Stimulated activated CD4-positive, alpha-beta T cell treated with anti-CD3 and anti-CD28 coated beads, Interleukin-2, amount 100 ng/mL, for 48 hours (primary cell): ENCODE measurements at places on chromosomes 2 and 18.

DNA sequence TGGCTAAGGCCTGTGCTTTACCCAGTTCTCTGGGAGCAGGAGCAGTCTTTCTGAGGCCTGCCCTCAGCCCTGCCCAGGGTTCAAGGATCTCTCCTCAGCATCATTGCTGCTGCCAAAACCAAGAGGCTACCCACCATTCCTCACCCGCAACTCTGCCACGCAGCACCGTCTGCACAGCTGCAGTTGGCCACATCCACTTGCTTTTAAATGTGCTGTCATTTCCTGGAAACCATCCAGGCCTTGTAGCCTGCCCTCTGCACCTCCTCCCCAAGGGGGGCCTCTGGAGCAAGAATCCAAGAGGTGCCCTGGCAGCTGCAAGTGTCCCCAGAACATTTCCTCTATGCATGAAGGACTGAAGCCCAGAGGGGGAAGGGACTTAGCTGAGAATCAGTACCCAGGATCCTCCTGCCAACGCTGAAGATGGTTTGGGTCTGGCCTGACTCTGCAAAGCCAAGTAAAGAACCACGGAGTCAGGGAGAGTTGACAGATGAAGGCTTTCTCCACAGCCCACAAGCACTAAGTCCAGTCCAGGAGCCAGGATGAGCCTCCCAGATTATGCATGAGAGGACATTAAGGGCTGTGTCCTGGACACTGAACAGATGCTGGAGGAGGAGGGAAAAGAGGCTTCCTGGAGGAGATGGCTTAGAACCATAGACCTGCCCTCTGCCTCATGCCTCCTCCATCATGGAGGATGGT lies 14.9 kb downstream of the EMX1 start:
- no peak for DNase-seq

- DNase-seq: no peak
These were observed 73.9 kb downstream of the PIAS2 start for GRCh38 chr18:46843372-46843771.

DNA sequence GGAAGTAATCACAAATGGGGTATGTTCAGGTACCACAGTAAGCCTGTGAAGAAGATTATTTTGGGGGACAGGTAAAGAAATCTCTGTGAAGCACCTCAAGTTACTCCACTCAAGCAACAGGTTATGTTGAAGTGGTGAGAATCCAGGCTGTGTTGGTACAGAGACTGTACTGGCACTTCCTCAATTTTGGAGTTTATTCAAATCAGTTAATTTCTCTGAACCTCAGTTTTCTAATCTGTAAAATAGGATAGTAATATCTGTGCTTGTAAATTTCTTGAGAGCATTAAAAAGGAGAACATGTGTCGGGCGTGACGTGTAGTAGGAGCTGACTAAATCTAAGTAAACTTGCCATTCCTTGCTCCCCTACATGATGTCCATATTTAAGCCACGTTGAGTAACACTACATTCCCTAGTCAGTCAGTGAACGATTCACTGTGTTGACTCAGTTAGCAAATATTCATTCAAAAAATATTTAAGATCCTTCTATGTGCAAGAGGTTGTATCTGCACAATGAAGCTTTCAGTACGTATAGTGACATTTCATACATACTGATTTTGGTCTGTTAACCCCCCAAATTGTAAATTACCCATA lies 504.2 kb downstream of the ZEB2 start:
- DNase-seq: no peak

- DNase-seq: no peak
These were observed 10.8 kb upstream of the KCNG2 start for GRCh38 chr18:79786786-79787526.

DNA sequence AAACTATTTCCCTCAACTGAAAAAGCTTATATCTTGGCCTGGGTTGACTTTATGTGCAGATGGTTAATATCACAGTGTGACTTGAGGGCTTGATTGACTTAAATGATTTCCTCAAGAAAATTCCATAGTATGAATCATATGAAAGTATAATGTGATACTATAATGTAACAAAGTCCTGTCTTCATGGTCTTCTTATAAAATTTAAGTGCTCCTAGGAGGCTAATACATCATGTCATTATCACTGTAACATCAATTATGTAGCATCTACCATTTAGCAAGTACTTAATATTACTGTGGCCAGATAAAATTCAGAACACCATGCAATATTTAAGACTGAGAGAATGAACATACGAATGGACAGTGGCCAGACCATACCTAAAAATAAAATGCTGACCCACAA lies 276.1 kb downstream of the RIT2 start:
- no peak for DNase-seq

GRCh38 chr2:282371-283263 lies 5.3 kb downstream of the ALKAL2 start:
- DNase-seq: no peak

DNA sequence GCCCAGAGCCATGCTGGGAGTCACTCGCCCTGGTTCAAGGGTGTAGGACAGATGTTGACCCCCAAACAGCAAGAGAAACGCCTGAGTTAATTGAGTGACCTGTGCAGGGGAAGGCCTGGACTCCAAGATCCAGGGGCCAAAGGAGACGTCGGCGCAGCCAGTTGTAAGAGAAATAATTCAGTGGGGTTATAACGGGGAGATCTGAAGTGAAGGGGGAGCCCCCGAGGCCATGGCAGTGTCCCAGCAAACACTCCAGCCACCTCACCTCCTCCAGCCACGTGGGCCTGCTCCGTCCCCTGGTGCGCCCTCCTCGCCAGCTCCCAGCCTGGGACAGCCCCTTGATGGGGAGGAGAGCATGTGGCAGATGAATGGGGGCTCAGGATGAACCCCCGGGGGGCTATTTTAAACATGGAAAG lies 130.7 kb upstream of the GPC1 start:
- DNase-seq: no peak

GRCh38 chr2:173766537-173767289 lies 198.5 kb downstream of the SP3 start:
- no peak for DNase-seq
